ENCODE measurements at places on chromosomes 5 and 9.

- no peak for DNase-seq
Observed at GRCh38 chr5:78613151-78613533, 35.4 kb downstream of the LHFPL2 start.

- DNase-seq, result no peak
Observed at GRCh38 chr5:52668544-52669185, 119.1 kb upstream of the ITGA1 start.

DNA sequence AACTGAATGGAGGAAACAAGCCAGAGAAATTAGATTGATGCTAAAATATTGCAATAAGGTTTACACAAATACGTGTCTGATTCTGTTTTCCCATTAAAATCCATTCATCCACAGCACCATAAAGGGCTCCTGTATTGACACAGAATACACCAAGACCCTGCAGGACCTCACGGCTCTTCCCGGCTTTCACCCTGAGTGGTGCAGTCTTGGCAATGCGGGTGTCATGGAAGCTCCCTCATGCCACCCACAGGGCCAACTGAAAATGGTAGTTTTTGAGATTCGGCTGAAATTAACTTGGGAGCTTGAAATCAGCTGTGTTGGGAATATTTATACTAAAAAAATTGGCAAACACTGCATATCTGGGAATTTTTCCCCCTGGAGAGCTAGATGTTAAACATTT is 17.3 kb upstream of the EXOC3 start:
- DNase-seq, result peak; percentile 20

DNA sequence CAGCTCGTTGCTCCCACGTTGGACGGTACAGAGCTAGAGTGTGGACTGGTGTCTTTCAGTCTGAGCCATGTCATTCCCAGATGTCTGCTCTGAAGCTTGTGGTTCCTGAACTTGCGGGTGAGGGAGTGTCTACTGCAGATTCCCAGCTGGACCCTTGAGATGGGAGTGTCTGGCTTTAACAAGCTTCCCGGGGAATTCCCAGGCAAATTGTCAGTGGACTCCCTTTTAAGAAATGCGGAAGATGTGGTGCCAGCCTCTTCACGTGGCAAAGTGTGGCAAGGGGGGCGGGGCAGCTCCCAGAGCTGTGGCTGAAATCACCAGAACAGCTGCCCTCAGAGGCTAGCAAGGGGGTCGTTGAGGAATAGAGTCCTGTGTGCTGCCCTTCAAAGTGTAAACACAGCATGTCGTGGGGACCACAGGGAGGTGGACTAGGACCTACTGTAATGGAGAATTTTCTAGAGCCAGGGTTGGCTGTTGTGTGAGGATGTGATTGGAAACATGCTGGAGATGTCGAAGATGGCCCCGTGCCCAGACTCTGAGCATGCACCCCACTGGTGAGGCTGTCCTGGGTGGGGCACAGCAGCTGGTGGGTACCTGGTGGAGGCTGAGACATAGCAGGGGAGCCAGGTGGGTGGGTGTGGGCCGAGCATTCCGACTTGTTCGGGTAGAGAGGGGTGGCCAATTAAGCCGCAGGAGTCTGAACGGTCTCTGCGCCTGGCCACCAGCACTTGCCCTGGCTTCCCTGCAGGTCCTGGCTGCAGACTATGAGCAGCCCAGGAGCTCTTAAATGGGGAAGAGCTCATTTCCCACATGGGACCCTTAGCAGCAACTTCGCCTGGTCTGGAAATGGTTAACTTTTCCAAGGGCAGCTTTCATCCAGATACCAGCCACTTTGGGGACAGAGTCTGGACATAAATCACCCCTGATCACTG is 37.4 kb downstream of the PRRX2 start:
- no peak for DNase-seq

DNA sequence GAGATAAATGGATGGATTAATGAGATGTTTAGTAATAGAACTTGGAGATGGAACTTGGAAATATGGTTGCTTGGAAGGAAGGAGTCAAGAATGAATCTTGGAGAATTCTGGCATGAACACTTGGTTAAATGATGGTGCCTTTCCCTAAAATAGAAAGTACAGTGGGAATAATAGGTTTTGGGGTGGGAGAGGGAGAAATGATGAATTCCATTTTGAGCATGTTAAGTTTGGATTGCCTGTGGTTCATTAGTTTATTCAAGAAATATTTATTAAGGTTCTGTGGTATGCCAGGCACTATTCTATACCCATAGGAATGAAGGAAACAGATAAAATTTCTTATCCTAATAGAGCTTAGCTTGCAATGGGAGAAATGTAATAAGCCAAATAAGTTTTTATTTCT is 58.4 kb downstream of the PBX3 start:
- no peak for DNase-seq
